HAP-1 (cell line): ENCODE measurements at places on chromosomes 12 and 14.

DNA sequence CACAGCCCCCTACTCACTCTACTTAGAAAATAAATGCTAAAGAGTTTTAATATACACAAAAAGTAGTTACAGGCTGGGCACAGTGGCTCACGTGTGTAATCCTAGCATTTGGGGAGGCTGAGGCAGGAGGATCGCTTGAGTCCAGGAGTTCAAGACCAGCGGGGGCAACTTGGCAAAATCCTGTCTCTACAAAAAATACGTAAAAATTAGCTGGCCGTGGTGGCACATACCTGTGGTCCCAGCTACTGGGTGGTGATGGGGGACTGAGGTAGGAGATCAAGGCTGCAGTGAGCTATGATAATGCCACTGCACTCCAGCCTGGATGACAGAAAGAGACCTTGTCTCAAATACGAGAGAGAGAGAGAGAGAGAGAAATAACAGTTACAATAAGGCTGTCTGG lies 9.9 kb upstream of the DYNC1H1 start:
- no peak for DNase-seq

GRCh38 chr12:19646599-19646998 lies 207.3 kb downstream of the AEBP2 start:
- DNase-seq = no peak

GRCh38 chr12:52925717-52926595 lies 21.1 kb upstream of the KRT8 start:
- DNase-seq = no peak

- DNase-seq = no peak
Measured at GRCh38 chr14:100336618-100337530, 13.7 kb downstream of the SLC25A47 start.

- no peak for DNase-seq
Measured at GRCh38 chr12:131218026-131218922, 264.6 kb downstream of the ADGRD1 start.

GRCh38 chr12:115343601-115344000 lies 659.6 kb upstream of the TBX3 start:
- no peak for DNase-seq

GRCh38 chr14:23513005-23513817 lies 38.4 kb downstream of the ZFHX2 start:
- DNase-seq = no peak

- DNase-seq = no peak
Measured at GRCh38 chr12:122899887-122900286, 4.0 kb upstream of the VPS37B start.

GRCh38 chr14:76056128-76056527 lies 70.6 kb downstream of the IFT43 start:
- no peak for DNase-seq

- peak; percentile 96 for DNase-seq
Measured at GRCh38 chr12:121797937-121798786, 4.7 kb upstream of the RHOF start.

DNA sequence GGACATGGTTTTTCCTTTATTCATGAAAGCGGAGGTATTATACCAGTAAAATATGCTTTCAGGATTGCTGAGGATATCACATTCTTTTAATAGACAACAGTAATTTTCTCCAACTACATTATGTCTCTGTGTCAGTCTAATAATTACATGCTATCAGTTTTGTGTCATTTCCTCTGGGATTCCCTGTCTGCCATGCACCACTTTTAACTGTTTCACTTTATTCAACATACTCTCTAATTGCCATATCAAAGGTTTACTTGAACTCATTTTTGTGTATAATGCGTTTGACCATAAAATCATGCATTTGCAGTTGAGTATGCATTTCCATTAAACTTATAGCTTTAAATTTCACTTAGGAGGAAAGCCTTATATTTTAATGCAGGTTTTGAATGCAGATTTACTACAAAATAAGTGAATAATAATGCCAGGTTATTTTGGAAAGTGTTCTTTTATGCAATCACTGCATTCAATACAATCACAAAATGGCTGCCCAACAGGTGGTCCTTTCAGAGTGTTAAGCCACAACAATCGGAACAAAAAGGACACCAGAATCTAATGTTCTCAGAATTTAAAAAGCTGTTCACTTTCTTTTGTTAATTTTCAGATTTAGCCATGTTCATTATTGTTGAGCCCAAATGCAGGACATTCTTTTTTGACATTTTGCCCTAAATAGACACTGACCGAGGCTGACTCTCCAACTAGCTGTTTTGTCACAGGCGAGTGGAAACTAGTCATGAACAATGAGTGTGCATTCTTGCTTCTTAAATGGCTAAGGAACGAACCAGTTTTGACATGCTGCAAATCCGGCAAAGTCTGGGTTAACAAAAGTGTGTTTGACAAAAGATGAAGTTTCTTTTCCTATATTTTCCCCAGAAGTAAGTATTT lies 40.9 kb downstream of the MBIP start:
- DNase-seq = peak; percentile 98

GRCh38 chr12:50050410-50051098 lies 6.8 kb upstream of the ASIC1 start:
- DNase-seq = peak; percentile 61

GRCh38 chr14:104184911-104185499 lies 46.6 kb downstream of the KIF26A start:
- DNase-seq = no peak

GRCh38 chr12:46963977-46964971 lies 115.1 kb upstream of the PCED1B start:
- no peak for DNase-seq

DNA sequence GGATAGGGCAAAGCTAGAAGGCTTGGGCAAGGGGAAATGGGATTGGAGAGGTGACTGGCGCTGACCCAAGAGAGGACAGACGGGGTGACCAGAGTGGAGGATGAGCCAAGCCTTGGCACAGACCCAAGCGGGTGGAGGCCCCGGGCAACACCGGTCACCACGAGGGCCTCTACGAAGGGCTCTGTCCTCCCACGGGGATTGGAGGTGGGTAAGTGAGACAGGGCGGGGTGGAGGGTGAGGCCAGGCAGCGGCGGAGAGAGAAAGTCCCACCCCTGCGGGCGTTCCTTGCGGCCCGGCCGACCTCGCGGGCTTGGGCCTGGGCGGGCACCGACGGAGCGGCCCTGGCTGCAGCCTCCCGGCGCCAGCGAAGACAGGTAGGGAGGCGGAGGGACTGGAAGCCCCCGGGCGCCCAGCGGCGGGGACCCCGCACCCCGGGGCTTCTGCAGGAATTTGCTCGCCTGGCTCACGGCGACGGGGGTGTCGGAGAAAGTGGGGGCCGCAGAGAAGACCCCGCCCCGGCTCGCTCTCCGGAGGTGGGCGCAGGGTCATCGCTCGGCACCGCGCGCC lies at the start of gene PAPLN:
PAPLN (plus strand) TSS at position 288 of the 567 bp plus-strand sequence. CDS start 2,273 bp downstream, outside the sequence.
- DNase-seq = peak; percentile 54

DNA sequence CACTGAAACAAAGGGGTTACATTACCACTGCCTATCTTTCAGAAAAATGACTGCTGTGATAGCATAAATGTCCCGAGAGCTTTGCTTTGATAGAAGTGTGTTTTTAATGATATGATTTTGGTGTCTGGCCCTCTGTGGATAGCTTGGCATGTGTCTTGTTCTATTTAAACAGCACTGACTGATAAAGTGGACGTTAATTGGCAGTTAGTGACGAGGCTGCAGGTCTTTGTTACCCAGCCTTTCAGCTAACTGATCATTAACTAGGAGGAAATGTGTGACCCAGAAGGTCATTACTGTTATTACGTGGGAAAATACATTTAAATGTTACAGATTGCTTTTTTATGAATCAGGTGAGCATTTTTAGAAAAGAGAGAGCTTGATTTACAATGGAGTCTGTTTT lies 428.3 kb downstream of the DIO2 start:
- no peak for DNase-seq

GRCh38 chr14:22802860-22803686 lies 12.2 kb downstream of the SLC7A7 start:
- DNase-seq = no peak

GRCh38 chr12:75765170-75766059 lies 254.0 kb upstream of the KRR1 start:
- DNase-seq = no peak

DNA sequence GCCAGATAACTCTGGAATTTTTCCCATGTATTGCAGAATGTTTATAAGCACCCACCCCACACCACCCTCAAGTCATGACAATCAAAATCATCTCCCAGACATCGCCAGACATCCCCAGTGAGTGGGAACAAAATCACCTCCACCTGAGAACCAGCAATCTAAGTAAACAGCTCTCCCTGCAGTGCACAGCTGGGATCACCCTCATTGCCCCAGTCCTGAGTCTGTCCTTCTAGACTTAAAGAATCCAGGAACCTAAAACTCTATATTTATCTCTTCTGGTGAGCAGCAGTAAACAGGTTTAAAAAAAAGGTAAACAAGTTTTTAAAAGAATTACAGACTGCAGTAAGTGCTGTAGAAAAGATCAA lies 43.3 kb upstream of the CMKLR1 start:
- no peak for DNase-seq

DNA sequence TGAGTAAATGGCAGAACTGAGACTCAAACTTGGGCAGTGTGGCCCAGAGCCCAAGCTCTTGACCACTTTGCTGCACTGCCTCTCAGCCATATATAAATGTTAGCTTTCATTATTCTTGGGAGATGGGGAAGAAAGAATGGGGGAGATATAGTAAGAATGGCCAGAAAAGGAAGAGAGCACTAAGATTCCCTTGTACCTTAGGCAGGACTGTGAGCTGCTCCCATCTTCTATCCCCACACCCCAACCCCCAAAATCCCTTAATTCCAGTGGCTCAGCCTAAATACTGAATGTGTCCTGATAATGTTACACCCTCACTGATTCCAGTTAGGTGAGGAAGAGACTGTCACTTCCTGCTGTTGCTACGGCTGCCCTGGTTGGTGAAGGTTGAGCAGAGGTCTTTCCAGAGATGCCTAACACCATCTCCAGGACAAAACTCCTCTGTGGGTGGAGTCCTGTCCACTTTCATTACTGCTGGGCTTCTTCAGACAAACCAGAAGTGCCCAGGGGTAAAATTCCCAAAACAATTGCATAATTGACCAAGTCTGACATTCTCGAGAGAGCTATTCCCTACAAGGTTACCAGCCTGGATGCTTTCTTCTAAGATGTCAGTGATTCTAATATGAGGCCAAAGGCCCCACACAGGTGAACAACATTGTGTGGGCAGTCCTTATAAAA lies 51.8 kb downstream of the GNG2 start:
- no peak for DNase-seq

DNA sequence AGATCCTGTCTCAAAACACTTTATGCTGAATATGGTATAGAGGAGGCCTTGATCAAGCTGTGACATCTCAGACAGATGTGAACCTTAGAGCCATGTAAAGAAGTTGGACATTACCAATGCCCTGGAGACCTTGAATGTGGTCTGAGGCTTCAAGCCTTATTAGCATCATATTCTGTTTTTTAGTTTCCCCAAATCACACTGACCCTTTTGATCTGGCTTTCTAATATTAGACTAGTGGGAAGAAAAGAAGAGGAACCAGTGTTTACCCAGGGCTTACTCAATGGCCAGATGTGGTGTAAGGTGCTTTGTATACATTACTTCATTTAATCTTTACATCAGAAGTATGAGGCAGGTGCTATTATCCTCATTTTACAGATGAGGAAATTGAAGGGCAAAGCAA lies 10.6 kb upstream of the TBPL2 start:
- no peak for DNase-seq

- DNase-seq = peak; percentile 44
Measured at GRCh38 chr12:102120886-102121285, 903 bp downstream of the PARPBP start.

DNA sequence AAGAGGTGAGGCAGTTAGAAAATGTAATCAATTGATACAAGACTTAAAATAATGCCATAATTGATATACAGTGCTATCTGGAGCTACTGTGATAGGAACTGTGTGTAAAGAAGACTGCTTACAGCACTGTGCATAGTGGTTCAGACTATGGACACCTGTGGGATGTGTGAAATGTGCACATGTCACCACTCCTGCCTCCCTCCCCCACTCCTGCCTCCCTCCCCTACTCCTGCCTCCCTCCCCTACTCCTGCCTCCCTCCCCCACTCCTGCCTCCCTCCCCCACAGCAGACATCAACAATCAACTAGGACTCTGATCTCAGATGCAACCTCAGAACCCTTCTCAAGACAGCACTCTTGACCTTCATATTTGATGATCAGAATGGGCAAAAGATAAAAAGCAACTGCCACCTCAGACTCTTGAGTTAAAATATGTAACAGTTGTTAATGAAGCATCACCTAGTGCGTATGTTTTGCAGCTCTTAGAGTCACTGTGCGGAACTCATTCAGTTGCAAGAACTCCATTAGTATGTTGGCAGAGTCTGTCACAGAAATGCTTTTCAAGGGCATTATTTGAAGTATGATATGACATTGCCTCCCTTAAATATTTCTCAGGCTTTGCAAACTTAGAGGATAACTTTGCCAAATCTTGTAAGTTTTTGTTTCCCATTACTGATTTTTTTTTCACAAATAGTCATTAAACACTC lies 255.2 kb upstream of the DDHD1 start:
- DNase-seq = no peak

- DNase-seq = no peak
Measured at GRCh38 chr14:20603813-20604690, 12.9 kb upstream of the RNASE12 start.

DNA sequence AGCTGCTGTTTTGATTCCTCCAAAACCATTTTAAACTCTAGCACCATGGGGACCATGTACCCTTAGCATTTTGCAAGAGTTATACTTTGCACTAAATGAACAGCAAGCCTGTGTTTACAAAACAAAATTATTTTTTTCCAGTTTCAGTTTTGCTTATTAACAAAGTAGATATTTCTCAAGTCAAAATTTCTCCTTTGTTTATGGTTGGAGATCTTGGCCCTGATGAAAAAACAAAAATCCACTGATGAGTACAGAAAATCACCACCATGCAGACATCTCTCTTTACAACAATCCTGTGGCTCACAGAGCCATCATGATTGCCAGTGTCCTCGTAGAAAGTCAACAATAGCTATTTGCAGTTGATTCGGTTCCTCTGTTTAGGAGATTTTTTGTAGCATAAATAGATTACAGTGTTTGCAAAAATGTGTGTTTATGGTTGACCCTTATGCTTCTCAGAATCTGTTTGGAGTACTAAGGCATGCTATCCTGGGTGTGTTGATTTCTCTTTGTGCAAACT lies 201.1 kb upstream of the NUDT4 start:
- DNase-seq = no peak

- DNase-seq = no peak
Measured at GRCh38 chr14:93305725-93306418, 27.0 kb downstream of the BTBD7 start.

- DNase-seq = peak; percentile 68
Measured at GRCh38 chr14:70013271-70013873, 134.2 kb downstream of the SMOC1 start.

DNA sequence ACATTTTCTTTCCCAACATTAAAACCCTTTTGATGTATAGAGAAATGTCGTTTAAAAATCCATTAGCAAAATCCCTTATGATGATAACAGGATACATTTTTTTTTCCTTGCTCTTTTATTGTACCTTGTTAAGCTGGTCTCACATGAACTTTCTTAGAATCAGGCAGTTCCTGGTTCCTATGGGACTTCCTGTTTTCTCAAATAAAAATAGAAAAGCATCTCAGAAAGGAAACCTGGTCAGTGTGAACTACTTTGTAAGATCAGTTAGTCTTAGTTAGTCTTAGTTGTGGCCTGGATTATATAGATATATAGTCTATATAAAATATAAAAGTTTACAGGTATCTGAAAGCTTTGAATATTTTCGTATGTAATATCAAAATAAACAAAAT lies 40.3 kb downstream of the LEMD3 start:
- no peak for DNase-seq

- DNase-seq = no peak
Measured at GRCh38 chr12:104275689-104276088, 27.9 kb upstream of the EID3 start.

GRCh38 chr14:63770187-63770807 lies 42.4 kb upstream of the SGPP1 start:
- DNase-seq = peak; percentile 58

- DNase-seq = peak; percentile 48
Measured at GRCh38 chr12:22684140-22685118, 59.5 kb downstream of the ETNK1 start.
